CD8-positive, alpha-beta T cell (primary cell): ENCODE measurements at places on chromosomes 11 and 22.

- DNase-seq: no peak
Observed at GRCh38 chr22:35928285-35928798, 100.3 kb downstream of the RBFOX2 start.

DNA sequence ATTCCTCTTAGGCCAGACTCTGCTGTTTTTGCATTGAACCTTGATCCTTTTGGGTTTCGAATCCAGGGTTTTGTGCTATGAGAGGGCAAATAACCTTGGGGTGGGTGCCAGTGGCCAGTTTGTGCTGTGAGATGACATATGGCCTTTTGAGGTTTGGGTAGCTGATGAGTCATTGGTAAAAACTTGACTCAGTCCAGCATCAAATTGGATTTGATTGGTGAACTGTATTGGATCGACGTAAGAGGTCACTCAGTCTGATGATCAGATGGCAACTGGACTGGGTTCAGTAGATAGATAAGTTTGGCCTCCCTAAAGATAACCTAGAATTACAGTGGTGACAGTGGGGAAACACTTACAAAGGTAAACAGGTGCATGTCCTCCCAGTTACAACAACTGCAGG, 41.0 kb upstream of the XKR3 start:
- no peak for DNase-seq

DNA sequence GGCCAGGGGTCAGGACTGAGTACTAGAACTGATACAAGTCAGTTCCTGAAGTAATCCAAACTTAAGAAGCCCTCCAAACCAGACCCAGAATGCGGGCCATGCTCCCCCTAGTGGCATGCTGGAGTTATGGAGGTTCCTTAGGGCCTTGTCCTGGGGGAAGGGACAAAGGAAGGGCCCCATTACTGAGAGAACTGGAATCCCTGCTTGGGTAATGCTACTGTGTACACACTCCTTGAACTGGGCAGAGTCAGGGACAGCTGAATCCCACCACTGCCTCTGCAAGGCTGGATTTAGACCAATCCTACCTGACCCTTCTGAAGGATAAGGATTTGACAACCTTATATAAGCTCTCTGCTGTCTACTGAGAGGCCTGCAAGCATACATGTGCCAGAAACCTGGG, 97.3 kb upstream of the AKIP1 start:
- DNase-seq: no peak

DNA sequence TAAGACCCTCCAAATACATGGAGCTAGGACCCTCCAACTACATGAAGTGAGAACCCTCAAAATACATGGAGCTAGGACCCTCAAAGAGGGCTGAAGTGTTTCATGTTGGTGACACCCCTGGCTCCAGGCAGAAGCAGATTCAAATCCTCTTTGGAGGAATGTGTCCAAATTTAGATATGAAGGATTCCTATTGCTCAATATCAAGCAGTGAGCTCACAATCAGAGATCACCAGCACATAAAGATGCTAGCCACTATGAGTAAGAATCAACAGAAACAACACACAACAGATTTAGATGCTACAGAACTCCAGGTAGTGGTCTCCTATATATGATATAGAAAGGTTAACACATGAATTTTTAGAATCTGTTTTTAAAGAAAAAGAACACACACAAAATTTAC, 11.2 kb upstream of the RAB3IL1 start:
- no peak for DNase-seq

GRCh38 chr11:64763526-64764039, 3.8 kb upstream of the PYGM start:
- DNase-seq: no peak

DNA sequence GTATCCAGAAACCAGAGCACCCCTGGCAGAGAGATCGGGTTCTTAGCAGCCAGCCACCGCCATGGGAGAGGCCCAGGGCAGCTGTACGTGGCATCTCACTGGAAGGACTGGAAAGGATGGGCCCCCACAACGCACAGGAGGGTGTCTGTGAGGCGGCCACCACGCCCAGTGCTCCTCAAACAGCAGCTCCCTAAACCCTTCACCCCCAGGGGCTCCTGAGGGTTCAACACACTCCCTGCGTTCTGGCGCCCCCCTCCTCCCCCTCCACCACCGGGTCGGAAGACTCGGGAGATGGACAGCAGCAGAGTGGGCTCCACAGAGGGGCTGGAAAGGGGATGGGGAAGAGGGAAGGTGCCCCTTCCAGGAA, 1.1 kb downstream of the MAPK12 start:
- DNase-seq: no peak

DNA sequence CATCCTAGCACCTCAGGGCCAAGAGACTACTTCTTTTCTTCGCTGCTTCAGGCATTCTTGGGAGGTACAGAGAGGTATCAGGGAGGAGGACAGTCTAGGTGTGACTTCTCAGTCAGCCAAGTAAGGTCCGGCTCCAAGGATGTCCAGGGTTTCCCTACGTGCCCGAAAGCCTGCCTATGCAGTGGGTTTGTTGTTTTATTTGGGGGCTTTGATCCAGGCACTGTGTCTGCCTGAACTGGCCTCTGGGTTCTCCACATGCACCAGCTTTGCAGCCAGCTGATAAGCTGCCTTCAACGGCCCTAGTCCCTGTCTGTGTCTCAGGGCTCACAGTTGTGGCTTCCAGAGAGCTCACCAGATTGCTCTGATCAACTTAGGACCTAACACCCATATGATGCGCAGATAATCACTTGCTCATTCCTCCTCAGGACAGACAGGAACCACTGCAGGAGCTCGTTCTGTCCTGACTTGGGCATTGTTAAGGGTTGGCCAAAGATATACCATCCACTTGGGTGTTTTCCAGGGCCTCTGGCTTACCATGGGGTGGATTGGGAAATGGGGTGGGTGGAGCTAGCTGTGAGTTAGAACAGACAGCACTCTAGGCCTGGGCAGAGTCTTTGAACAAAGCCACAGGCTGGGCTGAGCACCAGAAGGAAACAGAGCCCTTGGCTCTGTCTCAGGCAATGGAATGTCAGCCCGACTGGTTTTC, 45.5 kb upstream of the CRYBB3 start:
- DNase-seq: no peak

DNA sequence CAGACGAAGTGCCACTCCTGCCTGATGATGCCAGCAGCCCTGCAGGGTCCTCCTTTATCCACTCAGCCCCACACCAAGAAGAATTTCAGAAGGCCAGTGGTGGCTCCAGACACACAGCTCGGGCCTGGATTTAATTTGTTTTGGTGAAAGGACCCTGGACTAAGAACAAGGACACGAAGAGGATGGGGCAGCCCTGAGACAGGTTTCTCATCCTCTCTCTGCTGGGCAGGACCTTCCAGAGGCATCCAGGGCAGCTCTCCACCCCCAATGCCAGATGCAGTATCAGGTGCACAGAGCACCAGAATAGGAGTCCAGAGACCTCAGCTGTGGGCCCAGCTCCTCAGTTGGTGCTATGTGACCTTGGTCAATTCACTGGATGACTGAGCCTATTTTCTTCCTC, 72.0 kb downstream of the TRIM29 start:
- DNase-seq: no peak

DNA sequence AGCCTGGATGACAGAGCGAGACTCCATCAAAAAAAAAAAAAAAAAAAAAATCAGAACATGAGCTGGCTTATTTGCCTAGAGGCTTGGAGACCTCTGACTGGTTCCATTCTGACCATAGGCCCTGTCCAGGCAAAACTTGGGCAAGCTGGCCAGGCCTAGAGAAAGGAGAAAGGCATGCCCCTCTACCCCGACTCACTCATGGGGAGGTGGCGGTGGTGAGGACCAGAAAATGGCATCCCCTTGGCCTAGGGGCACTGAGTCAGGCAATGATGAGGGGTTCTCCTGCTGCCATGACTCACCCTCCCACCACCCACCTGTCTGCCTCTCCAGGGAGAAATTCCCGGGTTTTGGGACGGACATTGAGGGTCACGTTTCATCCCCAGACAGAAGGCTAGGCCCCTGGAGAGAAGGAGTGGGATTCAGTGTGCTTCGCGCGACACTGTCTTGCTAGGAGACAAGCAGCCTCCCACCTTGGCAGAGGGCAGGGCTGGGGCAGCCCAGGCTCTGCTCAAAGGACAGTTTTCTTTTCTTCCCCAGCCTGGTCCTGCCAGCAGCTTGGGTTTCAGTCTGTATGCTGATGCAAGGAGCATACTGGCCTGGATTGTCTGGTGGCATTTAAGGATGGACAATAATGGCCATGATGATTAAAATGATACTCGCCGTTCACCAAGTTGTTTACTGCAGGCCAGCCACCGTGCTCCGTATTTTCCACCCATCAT, 17.2 kb downstream of the TOB2 start:
- no peak for DNase-seq

- DNase-seq: no peak
Observed at GRCh38 chr22:46931414-46931813, 169.0 kb downstream of the TBC1D22A start.

DNA sequence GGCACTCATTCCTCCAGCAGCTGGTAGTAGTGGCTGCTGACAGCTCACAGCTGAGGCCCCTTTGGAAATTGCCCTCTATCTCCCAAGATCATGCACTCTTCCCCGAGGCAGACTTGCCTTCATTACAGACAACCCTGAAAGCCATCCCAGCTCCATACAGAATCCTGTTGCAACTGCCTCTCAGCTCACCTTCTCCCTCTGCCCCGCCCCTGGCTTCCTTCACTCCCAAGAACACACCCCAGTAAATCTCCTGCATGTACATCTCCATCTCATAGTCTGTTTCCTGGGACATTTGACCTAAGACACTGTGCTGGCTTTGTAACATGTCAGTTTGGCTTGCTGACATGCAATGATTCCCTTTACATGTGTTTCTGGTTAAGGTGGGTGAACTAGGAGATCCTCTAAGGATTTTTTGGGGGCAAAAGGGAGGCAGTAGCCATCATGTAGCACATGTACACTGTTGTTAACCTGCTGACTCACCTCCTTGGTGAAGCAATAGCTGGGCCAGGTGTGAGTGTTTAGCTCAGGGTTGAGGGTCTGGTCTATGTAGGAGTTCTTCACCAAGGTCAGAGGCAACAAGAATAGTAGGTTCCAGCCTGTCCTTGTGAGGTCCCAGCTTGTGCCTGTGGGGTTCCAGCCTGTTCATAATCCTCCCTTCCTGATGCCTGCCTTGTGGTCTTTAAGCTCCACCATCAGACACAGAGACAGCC, 179.6 kb downstream of the CSNK2A3 start:
- no peak for DNase-seq

- no peak for DNase-seq
Observed at GRCh38 chr11:11512090-11512489, 109.7 kb downstream of the GALNT18 start.

GRCh38 chr11:96267001-96267495, 75.9 kb downstream of the MAML2 start:
- no peak for DNase-seq

DNA sequence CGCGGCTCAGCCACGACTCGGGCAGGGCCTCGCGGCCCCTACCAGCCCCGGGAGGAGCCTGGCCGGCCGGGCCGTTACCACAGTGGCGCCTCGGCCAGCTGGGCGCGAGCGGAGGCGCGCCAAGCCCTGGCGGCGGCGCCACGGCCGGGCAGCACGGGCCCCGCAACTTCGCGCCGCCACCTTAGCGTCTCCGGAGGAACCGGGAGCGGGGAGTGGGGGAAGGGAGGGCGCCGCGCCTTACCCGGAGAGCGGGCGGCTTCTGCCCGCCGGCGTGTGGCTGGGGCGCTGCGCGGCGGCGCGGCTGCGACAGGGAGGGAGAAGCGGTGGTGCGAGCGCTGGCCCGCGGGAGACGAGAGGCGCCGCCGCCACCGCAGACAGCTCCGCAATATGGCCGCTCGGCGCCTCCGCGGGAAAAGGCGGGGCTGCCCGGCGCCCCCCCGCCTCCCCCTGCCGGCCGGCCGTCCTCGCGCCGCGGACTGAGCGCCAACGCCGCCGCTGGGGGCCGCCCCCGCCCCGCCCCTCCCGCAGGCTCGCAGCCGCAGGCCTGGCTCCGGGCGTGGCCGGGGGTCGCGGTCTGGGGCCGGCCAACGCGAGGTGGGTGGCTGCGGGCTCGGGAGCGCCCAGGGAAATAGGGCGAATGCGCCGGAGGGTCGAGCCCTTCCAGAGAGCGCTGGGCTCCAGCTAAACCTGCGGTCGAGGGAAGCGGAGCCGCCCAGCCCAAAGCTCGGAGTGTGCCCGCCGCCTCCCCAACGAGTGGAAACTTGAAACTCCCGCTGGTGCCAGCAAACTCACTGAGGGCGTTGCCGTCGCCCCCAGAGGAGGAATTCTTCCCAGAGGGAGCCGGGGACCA, at the start of gene RDX:
RDX (minus strand) TSS at position 389 of the 850 bp plus-strand sequence. CDS start 16,922 bp downstream, outside the sequence.
- peak; percentile 24 for DNase-seq

GRCh38 chr11:97163631-97164191, 773.9 kb downstream of the JRKL start:
- DNase-seq: no peak

DNA sequence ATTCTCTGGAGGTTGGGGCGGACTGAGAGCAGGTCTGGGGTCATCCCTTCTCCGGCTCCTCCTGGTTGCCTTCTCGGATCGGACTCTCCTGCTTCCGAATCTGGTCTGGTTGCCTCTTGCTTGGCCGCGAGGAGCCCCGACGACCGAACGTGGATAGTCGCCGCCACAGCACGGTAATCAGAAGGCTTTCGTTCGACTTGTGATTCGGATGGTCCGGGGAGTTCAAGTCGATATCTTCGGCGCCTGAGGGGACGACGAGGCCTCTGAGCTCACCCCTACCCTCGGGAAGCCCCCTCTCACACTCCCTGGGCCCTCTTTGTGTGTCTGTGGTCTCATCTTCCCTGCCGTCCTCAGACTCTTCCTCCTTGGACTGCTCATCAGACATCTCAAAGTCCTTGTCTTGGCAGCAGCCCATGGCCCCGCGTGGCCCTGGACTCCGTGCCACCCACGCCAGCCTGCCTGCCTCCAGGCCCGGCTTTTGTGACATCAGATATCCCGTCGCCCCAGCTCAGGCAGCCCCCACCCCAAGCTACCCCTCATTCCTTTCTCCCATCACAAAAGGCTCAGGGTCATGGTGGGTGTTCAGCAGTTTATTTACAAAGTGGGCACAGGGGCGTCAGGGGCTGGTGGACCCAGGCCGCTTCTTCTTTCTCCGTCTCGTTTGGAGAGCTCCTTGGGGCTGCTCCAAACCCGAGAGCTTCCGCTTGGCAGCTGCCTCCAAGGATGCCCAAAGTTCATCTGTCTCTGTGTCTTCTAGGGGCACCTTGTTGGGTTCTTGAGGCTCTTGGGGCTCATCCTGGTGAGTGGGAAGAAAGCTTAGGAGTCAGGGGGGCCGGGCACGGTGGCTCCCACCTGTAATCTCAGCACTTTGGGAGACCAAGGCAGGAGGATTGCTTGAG, at the start of gene TEX54:
TEX54 (minus strand) TSS at position 506 of the 899 bp plus-strand sequence.
- DNase-seq: no peak

GRCh38 chr11:7449841-7450214, 35.5 kb upstream of the OLFML1 start:
- no peak for DNase-seq

DNA sequence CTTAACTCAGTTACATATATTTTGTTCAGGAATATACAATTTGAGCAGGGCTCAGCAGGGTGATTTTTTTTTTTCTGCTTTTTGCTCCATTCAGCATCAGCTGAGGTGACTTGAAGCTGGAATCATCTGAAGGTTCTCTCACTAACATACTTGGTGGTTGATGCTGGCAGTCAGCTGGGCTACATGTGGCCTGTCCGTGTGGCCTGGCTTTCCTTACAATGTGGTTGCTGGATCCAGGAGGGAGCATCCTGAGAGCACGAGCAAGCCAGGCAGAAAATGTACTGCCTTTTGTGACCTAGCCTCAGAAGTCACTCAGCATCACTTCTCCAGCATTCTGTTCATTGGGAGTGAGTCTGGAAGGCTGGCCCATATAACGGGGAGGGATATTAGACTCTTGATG, 151.6 kb upstream of the E2F8 start:
- DNase-seq: no peak
